Muscle of leg (tissue), 16 donors: ENCODE measurements at places on chromosomes 13 and 19.
A peak's percentile ranks its signal among the peaks of the same experiment; 100 is the strongest.

DNA sequence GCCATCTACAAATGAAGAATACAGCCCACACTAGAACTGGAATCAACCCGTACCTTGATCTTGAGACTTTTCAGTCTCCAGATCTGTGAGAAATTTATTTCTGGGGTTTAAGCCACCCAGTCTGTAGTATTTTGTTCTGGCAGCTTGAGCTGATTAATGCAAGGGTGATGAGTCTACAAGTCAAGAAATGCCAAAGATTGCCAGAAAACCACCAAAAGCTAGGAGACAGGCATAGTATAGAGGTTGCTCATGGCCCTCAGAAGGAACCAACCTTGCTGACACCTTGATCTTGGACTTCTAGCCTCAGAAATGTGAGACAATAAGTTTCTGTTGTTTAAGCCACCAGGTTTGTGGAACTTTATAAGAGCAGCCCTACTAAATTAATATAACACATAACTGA is 428.2 kb upstream of the KLF12 start:
- no peak for DNase-seq

DNA sequence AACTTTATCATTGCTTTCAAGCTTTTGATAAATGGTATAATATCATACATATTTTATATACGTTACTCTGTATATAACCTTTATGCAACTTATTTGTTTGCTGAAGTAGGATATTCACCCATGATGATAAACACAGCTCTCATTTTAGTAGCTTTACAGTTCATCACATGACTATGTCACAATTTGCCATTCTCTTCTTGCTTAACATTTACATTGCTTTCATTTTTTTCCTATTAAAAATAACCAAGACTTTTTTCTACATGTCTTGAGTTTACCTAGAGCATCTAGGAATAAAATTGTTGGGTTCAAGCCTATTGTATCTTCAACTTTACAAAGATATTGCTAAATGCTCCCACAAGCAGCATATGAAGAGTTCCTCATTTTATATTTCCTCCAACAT is 54.0 kb downstream of the KCNRG start:
- no peak for DNase-seq

- DNase-seq: no peak
These were observed 1348.0 kb upstream of the SLC10A2 start for GRCh38 chr13:104414181-104414580.

DNA sequence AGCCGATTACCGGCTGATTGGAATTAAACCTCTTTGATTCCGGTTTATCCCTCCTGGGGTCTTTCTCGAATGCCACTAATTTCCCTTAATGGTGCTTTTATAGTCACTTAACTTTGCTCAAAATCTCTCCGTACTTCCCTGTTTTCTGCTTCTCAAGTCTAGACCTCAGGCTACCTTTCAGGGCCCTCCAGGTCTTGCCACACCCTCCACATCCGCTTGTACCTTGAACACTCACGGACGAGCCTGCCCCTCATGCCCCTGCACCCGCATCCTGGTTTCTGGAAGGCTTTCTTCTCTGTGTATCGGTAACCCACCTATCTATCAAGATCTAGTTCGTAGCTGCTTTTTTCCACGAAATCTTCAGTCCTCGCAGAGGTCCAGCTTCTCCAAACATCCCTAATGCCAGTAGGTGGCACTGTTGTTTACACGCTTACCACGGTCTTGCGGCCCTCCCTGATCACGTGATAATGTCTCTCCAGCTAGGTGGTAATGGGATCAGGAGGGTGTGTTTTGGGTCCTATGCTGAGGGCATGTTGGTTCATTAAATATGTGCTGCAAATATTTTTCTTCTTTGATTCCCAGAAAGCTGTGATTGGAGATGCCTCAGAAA is 13.8 kb downstream of the ATP12A start:
- peak; percentile 38 for DNase-seq

DNA sequence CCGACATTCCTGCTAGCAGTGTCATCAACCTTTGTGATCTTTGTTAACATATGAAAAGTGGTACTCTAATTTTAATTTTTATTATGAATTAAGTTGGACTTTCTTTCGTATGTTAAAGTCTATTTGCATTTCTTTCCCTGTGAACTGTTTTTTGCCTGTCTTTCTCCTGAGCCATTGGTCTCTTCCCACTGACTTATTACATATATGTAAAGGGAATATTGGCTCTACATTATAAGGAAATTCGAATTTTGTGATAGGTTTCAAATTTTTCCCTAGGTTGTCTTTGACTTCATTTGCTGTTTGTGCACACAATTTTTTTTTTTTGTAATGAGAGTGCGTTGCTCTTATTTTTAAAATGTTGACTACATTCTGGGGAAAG is 442 bp upstream of the CDC16 start:
- DNase-seq: no peak

DNA sequence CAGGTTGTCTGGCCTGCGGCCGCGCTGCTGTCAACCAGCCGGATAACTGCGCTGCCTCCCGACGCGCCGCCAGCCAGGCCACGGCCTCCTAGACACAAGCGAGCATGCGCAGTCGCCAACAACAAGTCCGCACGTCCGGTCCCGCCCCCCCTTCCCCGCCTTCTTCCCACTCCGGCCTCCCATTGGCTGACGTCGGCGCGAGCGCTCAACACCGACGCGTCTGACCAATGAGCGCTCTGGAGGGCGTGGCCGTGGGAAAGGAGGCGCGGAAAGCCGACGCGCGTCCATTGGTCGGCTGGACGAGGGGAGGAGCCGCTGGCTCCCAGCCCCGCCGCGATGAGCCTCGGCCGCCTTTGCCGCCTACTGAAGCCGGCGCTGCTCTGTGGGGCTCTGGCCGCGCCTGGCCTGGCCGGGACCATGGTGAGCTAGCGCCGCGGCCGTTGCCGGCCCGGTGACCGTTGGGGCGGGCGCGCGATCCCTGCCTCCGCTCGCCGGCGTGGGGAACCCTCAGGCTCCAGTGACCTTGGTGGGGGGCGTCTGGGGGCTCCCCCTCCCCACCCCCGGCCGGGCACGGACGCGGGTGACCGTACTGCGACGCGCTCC is at the start of gene GPX4:
Gene GPX4 (plus strand): TSS at position 287 of the 603 bp plus-strand sequence. CDS start 50 bp downstream, at position 337.
- DNase-seq: peak; percentile 100

DNA sequence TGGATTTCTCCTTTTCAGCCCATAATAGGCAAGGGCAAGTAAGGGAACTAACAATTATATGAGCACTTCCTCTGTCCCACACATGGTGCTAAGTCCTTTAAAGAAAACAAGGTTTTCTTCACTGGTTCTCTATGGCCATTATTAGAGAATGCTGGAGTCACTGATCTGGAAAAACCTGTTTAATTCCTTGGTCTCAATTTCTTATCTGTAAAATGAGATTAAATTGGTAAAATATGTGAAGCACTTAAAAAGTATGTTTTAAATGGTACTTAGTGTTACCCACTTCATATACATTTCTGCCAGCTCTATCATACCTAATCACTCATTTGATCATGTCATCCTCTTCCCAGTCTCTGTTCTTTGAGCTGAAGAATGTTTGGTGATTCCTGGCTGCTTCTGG is 39.4 kb downstream of the LRCH1 start:
- DNase-seq: no peak

GRCh38 chr13:74770361-74770760 is 636.2 kb upstream of the KLF12 start:
- DNase-seq: peak; percentile 52

DNA sequence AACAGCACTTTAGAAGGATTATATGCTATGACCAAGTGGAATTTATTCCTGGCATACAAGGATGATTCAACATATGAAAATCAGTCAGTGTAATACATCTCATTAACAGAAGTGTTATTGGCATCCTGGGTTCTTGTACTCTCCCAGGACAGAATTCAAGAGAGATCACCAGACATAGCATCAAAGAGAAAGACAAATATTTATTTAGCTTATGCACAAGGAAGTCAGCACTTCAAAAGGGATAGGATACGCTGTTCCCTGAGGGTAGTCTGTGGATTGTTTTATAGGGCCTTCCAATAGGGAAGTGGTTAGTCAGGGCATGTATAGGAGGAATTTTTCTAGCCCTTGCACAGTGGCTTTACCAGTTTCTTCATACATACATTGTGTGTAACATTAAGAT is 1238.0 kb downstream of the PCDH17 start:
- no peak for DNase-seq

GRCh38 chr19:45352914-45353796 is 12.6 kb downstream of the KLC3 start:
- no peak for DNase-seq

GRCh38 chr13:21242236-21242635 is 65.8 kb downstream of the MRPL57 start:
- no peak for DNase-seq

DNA sequence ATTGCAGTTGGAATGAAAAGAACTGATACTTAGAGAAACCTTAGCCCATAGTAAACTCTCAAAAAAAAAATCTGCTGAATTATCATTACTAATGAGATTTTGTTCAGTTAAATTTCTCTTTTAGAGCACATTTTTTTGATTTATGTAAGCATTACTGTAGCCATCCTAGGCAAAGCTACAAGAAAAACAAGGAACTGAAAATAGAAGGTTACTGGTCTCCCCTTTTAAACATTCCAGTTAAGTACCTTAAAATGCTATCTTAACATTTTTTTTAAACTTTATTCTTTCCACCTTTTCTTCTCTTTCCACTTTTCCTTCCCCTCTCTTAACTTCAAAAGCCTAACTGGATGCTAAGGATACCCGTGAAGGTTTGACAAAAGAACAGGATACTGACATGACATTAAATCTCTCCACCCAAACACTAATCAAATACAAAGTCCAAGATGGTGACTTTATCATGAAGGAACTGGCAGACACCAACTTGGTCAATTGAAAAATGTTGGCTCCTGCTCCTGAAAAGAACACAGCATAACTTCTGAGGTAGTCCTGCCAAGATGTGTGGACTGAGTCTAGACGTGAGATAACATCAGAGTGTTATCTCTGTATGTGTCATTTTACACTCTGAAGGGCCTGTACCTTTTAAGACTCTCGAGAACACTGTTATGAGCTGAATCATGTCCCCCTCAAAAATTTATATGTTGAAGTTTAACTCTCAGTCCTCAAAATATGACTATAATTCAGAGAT is 29.5 kb upstream of the SACS start:
- no peak for DNase-seq

DNA sequence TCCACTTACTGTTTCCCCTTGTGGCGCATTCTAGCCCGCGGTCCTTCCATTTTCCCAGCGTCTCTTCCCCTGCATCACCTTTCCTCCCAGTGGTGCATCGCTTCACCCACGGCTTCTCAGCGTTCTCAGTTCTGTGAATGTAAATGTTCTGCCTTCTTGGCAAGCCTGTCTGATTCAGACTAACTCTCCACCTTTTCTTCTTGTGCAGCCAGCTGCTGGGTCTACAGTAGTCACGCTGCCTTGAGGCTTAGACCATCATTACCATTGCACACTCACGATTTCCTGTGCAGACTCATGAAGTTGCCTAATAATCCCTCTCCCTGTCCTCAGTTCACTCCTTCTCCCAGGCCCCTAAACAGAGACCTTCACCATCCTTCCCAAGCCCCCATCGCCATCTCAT is 75.0 kb downstream of the DHRS12 start:
- DNase-seq: no peak

DNA sequence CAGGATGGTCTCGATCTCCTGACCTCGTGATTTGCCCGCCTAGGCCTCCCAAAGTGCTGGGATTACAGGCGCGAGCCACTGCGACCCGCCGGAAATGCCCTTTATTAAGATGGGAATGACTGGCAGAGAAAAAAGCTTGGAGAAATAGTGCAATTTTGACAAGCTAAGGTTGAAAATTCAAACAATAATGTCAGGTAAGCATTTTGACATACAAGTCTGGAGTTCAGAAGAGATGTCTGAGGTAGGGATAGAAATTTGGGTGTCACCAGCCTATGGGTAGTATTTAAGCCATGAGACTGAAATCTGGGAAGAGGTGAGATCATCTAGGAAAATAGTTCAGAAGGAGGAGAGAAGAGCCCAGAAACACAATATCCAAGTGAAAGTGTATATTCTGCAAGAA is 17.1 kb upstream of the PAN3 start:
- DNase-seq: no peak

DNA sequence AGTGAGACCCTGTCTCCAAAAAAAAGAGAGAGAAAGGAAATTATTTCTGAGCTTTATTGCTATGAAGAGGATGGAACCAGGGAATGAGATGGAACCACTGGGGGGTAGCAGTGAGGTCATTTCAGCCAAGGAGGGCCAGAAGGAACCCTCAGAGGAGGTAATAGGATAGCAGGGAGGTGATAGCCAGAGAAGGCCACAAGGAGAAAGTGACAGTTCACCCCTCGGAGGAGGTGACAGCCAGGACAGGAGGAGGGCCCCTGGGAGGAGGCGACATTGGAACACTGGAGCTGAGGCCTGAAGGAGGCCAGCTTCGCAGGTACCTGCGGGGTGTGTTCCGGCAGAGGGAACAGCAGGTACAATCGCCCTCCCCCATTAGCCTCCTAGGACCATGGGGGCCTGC is 675 bp upstream of the PGPEP1 start:
- DNase-seq: no peak

GRCh38 chr13:30978981-30979956 is 46.8 kb downstream of the TEX26 start:
- DNase-seq: peak; percentile 45

DNA sequence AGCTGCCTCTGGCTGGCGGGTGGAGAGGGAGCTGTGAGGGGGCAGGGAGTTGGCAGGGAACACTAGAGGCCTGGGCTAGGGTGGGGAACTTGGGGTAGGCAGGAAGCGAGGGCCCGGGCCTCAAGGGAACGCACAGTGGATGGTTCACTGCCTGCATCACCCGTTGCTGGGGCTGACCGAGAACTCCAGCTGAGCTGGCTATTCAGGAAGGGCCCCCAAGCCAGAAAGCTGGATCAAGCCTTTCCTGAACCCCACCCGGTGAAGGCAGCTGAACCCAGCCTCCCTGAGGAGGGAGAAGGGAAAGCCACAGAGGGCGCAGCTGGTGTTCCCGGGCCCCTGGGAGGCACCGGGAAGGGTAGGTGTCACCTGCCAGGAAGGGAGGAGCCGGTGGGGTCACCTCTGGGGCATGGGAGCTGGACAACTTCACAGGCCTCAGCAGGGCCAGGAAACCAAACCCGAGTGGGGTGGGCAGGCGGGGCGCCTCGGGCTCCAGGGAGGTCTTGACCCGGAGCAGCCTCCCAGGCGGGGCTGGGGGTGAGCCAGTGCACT is 13.9 kb downstream of the PALM start:
- DNase-seq: no peak

GRCh38 chr13:51739027-51739764 is 64.8 kb downstream of the DHRS12 start:
- DNase-seq: no peak

GRCh38 chr19:42473686-42474085 is 30.9 kb upstream of the CXCL17 start:
- no peak for DNase-seq
